ENCODE measurements at places on chromosomes 7 and 10. TPM values are rescaled to one million over a fixed set of nuclear protein-coding genes. Genes with fewer than 3 reads are reported as not detected.

DNA sequence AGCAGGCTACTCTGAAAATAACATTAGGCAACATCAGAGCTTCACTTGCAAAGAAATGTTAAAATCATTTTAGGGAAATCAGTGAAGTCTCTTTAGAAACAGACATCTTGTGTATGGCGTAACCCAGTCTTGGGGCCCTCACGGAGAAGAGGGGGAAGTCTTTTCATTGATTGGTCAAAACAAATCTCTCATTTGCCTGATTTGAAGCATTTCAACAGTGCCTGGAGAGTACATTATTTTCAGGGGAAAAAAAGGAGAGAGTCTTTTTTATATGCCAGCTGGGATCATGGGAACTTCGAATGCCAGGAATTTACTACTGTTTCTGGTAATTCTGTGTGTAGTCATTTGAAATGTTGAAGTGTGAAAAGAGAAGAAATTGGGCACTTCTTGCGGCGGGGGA, 471.4 kb downstream of the PLXDC2 start:
- no peak for ATAC-seq

DNA sequence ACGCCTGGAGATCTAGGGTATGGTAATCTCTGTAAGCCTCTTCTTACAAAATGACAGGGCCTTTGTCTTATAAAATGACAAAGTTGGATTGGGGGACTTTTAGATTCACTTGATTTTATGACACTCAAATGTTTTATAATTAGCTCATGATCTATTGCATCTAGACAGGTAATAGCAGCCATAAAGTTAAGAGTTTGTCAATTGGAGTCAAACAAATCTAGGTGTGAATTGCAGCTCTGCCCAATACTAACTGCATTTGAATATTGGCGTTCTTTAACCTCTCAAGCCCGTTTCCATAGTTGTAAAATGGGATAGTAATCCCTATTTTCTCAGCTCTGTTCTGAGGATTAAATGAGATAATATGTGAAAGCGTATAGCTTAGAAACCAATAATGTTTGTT, 14.1 kb upstream of the MRC1 start:
- ATAC-seq, result no peak

DNA sequence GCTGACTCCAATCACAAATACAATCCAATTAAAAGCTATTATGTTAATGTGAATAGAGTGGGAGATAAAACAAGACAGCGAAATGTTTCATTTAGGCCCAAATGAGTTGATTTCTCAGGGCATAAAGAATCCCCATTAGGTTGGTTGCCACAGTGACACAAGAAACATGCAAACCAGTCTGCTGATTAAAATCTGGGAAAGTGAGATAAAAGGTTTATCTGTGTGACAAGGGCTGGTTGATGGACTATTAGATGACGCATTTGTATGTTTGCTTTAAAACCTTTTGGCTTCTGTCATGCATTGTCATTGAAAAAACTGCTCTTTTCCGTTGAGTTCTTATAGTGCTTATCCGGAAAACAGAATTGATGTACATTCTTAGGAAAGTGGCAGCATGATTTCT, 658.2 kb downstream of the GATA3 start:
- no peak for ATAC-seq

DNA sequence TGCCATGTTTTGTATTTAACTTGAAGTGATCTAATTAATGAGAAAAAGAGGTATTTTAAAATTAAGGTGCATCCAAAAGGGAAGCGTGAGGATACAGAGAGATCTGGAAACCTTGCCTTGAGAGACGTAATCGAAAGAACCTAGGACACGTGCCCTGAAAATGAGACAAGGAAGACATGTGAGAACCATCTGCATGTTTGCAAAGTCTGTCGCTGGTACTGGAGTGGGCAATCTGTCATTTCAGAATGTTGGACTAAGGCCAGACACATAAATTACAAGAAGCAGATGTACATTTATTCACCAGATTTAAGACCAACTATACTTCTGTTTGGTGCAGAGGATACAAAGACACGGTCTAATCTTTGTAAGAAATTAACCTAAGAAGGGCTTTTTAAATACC, 9.2 kb downstream of the AGR2 start:
- no peak for ATAC-seq

DNA sequence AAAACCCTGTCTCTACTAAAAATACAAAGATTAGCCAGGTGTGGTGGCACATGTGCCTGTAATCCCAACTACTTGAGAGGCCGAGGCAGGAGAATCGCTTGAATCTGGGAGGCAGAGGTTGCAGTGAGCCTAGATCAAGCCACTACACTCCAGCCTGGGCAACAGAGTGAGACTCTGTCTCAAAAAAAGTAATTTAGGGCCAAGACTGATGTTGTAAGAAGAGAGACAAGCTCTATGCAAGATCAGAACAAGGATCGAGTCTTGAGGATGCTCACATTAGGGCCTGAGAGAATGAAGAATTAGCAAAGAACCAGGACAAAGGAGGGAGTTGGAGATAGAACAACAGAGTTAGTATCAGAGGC, 3.3 kb upstream of the KPNA7 start:
- ATAC-seq, result no peak

GRCh38 chr10:58625070-58625469, 112.4 kb downstream of the BICC1 start:
- peak; percentile 66 for ATAC-seq

DNA sequence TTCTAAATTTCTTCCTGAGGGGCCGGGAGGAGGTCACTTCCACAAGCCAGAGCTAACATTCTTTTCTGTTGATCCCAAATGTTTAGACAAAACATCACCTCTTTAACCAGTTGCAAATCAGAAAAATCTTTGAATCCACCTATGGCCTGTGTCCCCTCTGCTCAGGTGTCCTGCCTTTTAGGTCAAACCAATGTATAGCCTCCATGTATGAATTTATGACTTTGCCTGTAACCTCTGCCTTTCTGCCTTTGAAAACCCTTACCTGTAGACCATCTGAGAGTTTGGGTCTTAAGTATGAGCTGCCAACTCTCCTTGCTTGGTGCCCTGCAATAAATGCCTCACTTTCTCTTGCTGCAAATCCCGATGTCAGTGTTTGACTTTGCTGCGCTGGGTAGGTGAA, 44.1 kb upstream of the MSRB2 start:
- ATAC-seq, result no peak

DNA sequence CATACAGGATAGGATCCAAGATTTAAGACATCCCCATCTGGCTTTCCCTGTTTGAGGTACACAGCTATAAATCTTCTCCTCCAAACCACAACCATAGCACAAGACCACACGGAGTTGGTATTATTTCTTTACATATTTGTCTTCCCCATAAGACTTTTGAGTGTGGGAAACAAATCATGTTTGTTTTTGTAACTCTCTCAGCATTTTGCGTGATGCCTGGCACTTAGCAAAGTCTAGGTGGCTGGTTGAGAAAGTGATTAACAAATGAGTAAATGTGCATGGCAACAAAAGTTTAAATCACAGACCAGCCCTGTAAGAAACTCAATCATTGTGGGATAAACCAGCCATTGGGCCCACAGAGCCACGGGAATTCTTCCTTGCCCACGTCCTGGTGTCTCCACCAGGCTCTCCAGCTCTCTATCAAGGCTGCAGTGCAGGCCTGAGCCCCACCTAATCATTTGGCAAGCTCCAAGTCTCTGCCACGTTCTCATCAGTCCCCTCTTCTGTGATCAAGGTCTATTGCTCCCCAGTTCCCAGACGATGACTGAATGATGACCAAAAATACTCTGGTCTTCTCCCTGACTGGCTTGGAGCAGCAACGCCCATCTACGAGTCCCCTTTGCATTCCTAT, 317.8 kb downstream of the TNS3 start:
- no peak for ATAC-seq

PCDH15 gene
- 0.50 TPM for total RNA-seq

PRSS37 gene
- total RNA-seq, result not detected

ITIH5 gene
- total RNA-seq, result 96.0 TPM

MRC1 gene
- total RNA-seq, result 86.6 TPM

KCP gene
- not detected for total RNA-seq

PNLIPRP2 gene
- total RNA-seq, result not detected

EIF3B gene
- total RNA-seq, result 126 TPM

KIAA1549 gene
- 0.93 TPM for total RNA-seq

PTPRZ1 gene
- total RNA-seq, result 7.0 TPM

Measured in gastroesophageal sphincter (tissue), 4 donors.